Pulmonary artery endothelial cell (primary cell): ENCODE measurements at places on chromosomes 1 and 21.

GRCh38 chr21:29540289-29540688, 241.6 kb downstream of the BACH1 start:
- no peak for DNase-seq

- DNase-seq, result no peak
Observed at GRCh38 chr1:28807986-28808385, 4.0 kb upstream of the OPRD1 start.

DNA sequence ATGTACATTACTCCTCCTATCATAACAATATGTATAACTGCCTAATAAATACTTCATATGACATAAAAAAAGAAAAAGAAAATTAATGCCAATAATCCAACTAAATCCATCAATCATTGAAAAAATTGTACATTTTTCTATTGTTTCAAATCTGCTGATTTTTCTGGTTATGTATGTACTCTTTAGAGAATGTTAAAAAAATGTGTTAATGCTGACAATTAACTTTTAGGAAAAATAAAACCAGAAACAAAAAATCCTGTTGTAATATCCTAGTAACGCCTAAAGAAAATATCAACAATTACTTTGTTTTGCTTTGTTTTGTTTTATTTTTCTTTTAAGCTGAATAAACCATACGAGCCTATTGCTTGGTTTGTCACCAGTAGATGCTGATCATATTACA, 213.9 kb upstream of the USP25 start:
- DNase-seq, result no peak

- DNase-seq, result no peak
Observed at GRCh38 chr1:242086706-242087105, 87.8 kb upstream of the MAP1LC3C start.

- DNase-seq, result no peak
Observed at GRCh38 chr1:91400133-91400725, 4.4 kb downstream of the HFM1 start.

DNA sequence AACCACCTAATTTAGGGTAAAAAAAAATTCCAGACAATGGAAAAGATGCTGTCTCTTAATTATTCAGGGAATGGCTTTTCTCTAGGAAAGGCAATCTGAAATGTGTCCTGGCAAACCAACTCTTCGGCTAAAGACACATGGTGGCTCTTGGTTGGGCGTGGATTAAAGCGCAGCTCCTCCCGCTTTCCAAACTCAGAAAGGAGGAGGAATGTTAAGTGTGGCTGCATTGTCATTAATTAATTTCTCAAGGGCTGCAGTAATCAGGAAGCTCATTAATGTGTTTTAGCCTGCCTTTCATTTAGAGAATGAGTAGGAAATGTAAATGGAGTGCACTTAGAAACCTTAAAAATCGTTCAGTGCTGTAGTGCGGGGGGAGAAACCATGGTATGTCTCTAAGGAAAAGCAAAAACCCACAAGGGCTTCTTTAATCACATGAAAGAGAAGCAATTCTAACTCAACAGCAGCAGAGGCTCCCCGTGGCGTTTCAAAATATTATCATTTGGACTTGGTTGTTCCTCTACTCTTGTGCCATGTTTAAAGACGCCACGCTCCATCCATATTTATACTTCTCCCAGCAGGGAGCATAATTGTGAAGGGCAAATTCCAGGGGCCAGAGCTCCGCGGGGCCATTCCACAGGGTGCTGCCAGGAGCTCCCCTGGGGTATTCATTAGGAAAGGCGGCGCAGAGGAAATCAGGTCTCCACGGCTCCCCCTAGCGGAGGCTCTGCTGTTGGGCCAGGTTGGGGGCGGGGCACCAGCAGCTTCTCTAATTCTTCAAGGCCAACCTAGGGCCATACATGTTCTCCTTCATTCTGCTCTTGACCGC, 91.9 kb upstream of the SSX2IP start:
- no peak for DNase-seq

DNA sequence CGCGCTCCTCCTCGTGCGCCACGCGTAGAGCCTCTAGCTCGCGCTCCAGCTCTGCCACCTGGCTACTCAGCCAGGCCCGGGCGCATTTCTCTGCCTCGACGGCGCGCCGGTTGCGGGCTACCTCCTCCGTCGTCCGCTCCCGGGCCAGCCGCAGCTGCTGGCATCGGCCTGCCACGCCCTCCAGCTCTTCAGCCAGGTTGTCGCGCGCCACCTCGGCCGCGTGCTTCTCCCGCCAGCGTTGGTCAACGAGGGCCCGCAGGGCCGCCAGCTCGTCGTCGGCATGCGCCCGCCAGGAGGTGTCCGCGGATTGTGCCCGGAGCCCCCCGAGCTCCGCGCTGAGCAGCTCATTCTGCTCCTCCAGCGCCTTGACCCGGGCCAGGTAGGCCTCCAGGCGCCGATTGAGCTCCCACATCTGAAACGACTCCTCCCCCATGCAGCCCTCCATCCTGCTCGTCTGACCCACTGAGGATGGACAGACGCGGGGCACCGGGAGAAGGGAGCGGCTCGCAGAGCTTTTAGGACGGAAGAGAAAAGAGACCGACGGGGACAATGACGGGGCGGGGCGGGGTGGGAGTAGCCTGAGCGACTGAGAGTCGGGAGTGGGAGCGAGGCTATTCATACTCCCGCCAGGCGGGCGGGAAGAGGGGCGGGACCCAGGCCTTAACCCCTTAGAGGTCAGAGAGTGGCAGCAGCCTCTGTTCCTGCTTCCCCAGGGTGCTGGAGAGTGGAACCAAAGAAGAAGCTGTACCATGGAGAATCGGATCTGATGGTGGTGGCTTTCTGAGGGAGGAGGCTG, at the start of gene NES:
Gene NES (minus strand): TSS at position 588 of the 796 bp plus-strand sequence. CDS start 143 bp downstream, at position 445.
- no peak for DNase-seq

DNA sequence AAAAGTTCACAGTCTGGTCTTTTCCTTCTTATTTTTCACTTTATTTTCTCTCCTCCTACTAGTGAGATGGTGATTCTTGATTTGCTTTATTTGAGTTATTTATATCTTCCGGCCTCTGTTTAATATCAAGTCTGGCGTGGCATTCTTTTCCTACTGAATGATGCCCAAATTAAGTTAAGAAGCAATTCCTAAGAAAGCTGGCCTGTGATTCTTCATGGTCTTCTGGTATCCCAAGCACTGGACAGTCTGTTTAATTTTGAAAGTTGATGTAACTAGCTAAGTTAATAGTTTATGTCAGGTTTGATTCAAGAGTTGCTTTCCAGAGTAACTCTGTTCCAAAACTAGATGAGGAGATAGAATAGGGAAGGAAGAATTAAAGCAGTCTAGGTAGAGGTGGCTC, 9.2 kb upstream of the ENAH start:
- no peak for DNase-seq

DNA sequence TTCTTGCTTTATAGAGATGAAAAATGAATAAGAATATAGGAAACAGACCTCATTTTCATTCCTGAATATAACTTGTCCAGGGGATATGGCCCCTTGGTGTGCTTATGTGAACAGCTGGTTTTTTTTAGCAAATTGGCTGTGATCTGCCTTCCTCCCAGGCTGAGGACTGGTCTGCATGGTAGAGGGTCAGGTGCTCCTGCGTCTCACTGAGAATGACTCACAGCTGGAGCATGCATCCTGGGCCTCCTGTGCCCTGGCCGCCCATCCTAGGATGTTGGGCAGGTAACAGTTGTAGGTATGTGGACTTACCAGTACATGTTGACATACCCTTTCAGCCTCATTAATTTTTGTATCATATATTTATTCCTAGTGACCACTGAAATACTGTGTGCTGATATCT, 29.8 kb downstream of the AGT start:
- no peak for DNase-seq

DNA sequence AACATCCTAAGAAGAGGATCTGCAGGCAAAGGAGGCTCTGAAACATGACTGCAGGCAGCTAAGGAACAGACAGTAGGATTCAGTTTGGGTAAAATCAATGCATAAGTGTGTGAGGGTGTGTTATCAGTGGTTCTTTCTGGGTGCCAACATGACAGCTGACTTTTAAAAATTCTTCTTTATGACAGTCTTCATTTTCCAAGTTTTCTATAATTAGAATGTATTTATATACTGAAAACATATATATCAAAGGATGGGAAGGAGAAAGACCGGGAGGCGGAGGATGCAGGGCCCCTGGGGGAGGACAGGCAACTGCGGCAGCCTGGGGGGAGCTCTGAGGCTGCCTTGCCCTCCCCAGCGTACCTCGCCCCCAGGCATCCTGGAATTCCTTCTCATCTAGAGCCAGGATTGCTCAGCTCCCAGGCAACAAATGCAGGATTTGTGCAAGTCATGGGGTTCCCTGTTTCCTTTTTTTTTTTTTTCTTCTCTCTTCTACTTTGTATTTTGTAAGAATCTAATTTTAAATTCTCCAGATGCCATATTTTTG, 104.8 kb downstream of the CSMD2 start:
- DNase-seq, result no peak

DNA sequence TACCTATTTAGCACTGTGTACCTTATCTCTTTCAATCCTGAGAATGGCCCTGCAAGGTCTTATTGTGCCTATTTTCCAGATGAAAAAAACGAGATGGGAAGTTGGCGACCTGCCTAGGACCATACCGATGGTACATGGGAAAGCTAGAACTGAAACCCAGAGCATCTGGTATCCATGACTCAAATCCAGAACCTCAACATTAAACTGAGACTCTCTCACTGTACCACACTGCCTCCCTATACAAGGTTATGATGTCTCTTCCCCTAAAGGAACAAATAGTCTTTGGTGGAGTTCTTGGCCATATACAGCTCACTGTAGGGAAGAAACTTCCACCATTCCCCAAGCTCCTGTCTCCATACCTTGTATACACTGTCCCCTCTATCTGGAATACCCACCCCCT, 110.7 kb downstream of the TNR start:
- DNase-seq, result no peak

GRCh38 chr1:97138515-97139032, 417.0 kb downstream of the PTBP2 start:
- DNase-seq, result no peak

- no peak for DNase-seq
Observed at GRCh38 chr1:182784556-182785171, 4.9 kb upstream of the NPL start.

GRCh38 chr1:14055442-14056223, 355.6 kb downstream of the PRDM2 start:
- no peak for DNase-seq

DNA sequence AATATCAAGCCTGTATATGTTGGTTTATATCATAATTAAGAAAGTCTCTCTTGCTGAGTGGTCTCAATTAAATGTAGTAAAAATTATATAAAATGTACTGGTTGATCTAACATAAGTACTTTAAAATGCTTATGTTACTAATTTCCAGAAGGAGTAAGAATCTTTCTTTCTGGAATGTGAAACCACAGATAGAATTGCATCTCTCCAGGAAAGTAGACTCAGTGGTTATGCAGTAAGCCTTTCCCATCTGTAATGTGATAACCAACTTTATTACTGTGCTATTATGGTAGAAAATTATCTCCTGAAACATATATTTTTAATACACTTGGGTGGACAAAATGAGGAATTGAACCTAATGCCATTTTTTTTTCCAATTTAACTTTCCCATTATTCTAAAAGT, 8.9 kb upstream of the RALGPS2 start:
- DNase-seq, result no peak

- no peak for DNase-seq
Observed at GRCh38 chr1:218344814-218345672, at the start of gene TGFB2. TGFB2 (plus strand) TSS chr1:218345336; CDS start chr1:218346702, 1,366 bp downstream.

DNA sequence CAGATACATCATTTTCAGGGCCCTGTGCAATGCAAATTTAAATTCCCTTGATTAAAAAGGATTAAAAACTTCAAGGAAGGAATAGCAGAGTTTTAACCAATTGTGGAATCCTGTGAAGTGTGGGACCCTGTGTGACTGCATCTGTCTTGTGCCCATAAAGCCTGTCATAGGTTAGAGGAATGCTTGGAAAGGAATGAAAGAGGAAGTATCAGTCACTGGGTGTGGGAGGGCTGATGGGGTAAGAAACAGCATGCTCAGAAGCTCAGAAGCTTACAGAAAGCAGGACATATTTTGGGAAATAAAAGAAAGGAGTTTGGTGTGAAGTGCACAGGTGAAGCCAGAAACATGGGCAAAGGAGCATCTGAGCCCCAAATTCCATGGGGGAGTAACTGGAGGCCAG, 150.8 kb upstream of the ETV3 start:
- DNase-seq, result no peak
